Thymus (tissue), 14 donors: ENCODE measurements at places on chromosomes 12 and 14. TPM values are rescaled to one million over a fixed set of nuclear protein-coding genes. Genes with fewer than 3 reads are reported as not detected.

GRCh38 chr12:26595806-26596205 lies 237.2 kb downstream of the ITPR2 start:
- DNase-seq = no peak

DNA sequence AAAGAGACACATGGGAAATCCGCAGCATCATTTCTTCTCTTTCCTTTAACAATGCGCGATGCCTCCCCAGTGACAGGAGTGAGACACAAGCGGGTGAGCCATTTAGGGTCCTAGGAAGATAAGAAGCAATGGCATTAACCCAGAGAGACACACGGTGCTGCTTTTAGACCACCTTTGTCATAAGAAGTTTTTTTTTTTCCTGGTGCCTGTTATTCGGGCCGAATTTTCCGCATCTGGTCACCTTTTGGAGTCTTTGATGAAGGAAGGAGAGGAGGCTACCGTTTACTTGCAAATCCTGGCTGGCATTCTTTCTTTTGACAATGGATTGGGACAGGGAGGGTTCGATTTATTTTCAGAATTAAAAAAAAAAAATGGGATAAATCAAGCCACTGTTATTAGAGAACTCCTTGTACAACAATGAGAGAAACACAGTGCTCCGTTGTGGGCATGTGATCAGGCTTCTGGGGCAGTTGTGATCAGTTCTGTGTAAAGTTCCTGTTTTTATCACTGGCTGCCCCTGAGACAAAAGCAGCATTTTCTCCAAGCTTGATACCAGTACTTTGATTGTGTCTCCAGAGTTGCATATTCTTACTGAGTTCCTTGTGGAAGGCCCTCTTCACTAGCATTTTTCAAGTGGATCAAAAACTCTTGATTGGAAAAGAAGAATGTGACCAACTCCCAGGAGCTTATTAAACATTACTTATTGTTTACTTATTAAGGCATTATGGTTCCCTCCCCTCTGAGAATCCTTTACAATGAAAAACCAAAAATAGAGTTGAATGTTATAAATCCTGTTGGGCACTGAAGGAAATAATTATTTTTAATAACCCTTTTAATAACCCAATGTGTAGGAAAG lies 1.1 kb downstream of the DIP2B start:
- no peak for DNase-seq

- no peak for DNase-seq
These were observed 76.7 kb downstream of the GALC start for GRCh38 chr14:87916103-87916885.

DNA sequence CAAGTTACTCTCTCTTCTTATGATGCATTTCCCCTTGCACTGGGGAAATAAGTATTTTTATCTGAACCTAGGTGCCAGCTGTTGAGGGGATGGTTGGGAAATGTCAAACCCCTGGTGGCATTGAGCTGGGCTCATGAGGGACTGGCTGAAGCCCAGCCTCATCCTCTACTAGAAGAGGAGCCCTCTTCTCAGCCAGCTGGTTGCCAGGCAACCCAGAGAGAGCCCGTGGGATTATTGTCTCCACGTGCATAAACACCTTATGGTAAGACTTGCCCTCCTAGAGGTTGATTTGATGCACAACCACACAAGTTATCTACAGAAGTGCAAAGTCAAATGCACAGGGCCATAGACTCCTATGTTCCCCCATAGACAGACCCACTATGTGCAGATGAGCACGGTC lies 89.8 kb downstream of the WSCD2 start:
- DNase-seq = no peak

GRCh38 chr14:89660166-89660565 lies 243.1 kb upstream of the FOXN3 start:
- no peak for DNase-seq

Gene ADCY4
- 1.9 TPM for total RNA-seq

Gene NKX2-1
- total RNA-seq = not detected

Gene ANKRD33
- total RNA-seq = not detected

Gene POLE2
- 19.3 TPM for total RNA-seq

Gene BMAL2
- total RNA-seq = 13.3 TPM

Gene GLS2
- 1.0 TPM for total RNA-seq

Gene GLI1
- total RNA-seq = 0.85 TPM

Gene CCDC184
- total RNA-seq = 0.05 TPM
